BJ (cell line): ENCODE measurements at places on chromosomes 5 and 9.

GRCh38 chr9:103371152-103371551 is 376.0 kb downstream of the CYLC2 start:
- no peak for DNase-seq

DNA sequence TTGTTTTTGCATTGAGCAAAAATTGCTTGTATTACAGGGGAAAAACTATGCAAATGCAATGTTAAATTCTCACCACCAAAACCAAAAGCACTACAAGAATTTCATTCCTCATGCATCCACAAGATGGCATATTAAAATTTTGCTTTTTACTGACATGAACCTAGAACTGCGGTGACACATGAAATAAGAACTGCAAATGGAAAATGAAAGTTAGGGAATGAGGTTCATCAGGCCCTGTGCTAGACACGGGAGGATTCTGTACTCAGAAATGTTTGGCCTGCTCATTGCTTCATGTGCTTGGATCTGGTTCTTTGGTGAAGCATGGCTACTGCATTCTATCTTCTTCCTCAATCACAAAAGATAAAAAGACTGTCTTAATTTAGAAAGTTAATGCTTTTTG is 9.1 kb upstream of the RFK start:
- DNase-seq, result peak; percentile 47

- no peak for DNase-seq
Measured at GRCh38 chr5:96896806-96897205, 20.5 kb downstream of the ERAP2 start.

- no peak for DNase-seq
Measured at GRCh38 chr5:137563301-137563645, 64.1 kb upstream of the SPOCK1 start.

DNA sequence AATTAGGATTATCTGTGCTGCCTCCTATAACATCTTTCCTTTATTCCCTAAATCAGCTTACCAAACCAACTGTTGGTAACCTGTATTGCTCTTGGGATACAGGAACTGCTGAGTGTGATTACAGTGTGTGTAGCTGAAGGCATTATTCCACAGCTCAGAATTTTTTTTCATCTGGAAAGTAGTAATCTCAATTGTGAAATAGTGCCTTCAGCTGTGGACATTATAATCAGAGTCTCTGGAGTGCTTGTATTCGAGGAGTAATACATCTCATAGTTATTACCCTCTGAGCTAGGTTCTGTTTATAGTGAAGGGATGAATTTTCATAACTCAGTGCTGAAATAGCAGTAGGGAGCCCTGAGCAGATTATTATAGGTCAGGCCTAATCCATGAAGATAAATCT is 199.5 kb downstream of the MAST4 start:
- DNase-seq, result no peak

DNA sequence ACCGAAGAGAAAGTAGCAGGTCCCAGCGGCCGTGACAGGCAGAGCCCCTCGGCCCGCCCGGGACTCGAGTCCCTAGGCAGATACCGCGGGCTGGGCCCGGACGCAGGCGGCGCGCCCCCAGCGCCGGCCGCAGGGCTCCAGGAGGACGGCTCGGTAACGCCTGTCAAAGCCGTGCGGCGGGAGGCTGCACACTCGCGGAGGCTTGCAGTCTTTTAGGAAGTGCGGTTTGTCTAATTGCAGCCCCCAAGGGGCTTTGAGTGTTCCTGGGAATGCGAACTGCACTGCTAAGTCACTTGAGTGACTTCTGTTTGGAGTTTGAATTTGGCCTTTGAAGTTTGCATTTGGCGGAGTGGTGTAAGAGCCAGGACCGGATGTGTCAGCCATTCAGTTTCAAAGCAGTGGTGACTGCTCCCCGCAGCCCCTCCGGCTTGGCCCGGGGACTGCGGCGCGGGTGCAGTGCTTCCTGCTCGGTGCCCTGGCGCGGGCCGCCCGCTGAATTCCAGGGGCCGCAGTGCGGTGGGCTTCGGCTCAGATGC is 1.3 kb downstream of the MAP3K1 start:
- no peak for DNase-seq

GRCh38 chr5:29935371-29935770 is 1258.1 kb upstream of the CDH6 start:
- no peak for DNase-seq

DNA sequence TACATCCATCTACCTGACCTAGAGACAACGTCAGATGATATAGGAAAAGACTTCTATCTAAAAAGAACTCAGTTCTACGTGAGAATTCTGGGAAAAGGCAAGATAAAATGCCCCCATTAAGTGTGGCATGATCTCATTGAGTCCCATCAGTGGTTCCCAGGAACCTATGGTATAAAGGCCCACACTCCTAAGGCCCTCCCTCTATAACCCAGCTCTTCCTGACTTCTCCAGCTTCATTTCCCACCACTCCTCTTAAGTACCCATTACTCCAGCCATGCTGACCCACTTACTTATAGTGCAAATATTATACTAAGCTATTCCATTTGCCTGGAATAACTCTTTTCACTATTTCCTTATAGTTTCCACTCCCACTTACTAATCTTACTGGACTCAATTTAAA is 95.4 kb upstream of the NR5A1 start:
- DNase-seq, result no peak

- DNase-seq, result no peak
Measured at GRCh38 chr5:181173027-181173419, 25.6 kb downstream of the OR2V2 start.

- no peak for DNase-seq
Measured at GRCh38 chr9:94907264-94907936, 180.9 kb downstream of the AOPEP start.

- no peak for DNase-seq
Measured at GRCh38 chr9:89387197-89387849, 69.0 kb downstream of the SECISBP2 start.

DNA sequence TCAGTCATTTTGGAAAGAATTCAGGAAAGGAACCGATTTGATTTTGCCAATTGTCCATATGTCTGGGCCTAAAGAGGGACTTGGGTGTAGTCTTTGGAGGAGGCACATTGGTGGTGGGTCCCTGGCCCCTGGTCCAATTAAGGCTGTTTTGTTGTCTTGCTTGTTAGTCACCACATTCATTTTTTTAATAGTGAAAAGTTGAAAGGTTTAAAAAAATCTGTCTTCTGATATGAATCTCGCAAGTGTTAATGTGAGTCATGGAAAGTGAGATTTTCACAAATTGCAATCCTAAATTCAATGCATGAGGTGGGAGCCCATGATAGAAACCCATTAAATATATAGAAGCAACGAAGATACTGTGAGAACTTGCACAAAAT is 165.9 kb upstream of the OTULINL start:
- no peak for DNase-seq

DNA sequence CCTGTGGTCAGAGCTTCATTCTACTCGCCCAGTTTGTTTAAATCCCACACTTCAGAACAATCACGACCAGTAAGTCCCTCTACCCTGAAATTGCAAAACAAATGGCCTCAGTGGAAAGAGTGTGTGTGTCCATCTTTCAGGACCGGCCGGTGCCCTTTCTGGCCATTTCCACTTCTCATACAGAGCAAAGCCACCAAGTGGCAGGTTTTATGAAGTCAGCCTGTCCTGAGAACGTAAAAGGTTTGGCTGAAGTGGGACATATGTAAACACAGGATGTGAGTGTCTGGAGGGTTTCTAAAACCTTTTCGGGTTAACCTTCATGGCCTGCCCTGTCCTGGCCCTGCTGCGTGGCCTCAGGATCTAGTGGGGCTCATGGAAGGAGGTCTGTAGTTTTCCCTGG is 24.7 kb downstream of the NXNL2 start:
- DNase-seq, result no peak

GRCh38 chr9:5186416-5187169 is 1.2 kb upstream of the INSL6 start:
- DNase-seq, result peak; percentile 3

- DNase-seq, result no peak
Measured at GRCh38 chr5:116415182-116415581, 159.4 kb downstream of the SEMA6A start.

- no peak for DNase-seq
Measured at GRCh38 chr9:110040788-110041187, 167.2 kb downstream of the C9orf152 start.

DNA sequence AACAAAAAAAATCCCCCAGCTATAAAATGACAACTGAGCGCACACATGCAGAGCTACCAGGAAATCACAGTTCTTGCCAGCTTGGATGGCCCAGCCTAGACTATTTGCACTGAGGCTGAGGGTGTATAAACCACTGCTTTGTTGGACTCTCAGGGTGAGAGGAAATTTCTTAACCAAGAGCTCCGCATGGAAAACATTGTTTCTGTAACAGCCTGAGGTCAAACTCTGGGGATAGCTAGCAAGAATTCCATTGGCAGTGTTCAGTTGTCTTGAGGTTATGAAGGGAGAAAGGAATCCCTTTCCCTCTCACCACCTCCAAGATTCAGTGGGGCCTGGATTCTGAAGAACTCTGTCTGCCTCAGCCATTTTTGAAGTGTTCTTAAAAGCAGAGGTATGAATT is 360.0 kb downstream of the OSTF1 start:
- DNase-seq, result no peak

GRCh38 chr5:107696498-107696897 is 25.8 kb upstream of the EFNA5 start:
- DNase-seq, result no peak

DNA sequence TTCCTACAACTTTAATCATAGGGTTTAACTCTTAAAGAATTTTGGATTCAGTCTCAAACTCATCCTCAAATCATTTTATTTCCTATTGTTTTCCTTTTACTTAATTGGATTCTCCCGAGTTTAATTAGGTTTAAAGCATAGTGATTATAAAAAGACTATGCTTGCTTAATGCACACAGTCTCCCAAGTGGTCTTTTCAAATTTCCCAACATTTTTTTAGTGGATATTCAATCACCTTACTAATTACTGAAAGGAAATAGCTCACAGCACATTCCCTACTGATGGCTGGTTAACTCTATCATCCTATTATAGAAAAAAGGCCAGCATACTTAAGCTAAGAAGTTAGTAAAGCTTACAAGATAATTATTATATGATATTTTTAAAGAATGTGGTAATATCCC is 170.6 kb downstream of the PRDM9 start:
- no peak for DNase-seq

- no peak for DNase-seq
Measured at GRCh38 chr9:109319626-109320241, 1.1 kb downstream of the EPB41L4B start.

DNA sequence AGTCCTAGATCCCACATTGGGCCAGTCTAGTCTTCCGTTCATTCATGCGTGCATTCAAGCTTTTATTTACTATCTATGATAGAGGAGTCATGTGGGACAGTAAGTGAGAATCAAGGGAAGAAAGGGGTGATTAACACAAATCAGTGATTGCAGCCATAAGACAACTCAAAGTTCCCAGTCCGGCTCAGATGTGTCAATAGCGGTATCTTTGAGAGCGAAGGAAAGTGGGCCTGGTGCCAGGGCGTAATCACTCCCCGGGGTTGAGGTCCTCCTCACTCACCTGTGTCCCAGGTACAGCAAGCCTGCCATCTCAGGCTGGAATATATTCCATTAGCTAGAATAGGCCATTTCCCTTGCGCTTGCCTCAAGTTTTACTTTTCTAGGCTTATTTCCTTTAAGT is 196.3 kb downstream of the ATP10B start:
- no peak for DNase-seq

GRCh38 chr9:18492612-18493011 is 18.7 kb downstream of the ADAMTSL1 start:
- no peak for DNase-seq

DNA sequence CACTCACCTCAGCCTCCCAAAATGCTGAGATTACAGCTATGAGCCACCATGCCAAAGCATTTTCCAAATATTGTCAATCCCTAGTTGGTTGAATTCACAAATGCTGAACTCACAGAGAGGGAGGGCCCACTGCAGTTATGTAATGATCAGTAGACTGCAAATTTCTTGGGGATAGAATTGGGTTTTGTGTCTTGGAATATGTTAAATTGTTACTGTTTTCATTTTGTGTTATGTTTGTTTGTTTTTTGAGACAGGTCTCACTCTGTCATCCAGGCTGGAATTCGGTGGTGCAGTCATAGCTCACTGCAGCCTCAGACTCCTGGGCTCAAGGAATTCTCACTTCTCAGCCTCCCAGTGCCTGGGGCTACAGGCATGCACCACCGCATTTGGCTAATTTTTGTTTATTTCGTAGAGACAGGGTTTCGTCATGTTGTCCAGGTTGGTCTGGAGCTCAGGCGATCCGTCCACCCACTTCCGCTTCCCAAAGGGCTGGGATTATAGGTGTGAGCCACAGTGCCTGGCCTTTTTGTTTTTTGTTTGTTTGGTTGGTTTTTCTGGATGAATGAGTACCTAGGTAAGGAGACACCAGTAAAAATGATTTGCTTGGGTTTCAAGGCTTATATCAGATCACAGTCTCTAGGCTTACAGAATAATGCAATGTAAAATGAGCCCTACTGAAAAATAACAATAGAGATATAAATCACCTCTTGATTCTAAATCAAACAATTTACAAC is 31.5 kb upstream of the LMNB1 start:
- no peak for DNase-seq

DNA sequence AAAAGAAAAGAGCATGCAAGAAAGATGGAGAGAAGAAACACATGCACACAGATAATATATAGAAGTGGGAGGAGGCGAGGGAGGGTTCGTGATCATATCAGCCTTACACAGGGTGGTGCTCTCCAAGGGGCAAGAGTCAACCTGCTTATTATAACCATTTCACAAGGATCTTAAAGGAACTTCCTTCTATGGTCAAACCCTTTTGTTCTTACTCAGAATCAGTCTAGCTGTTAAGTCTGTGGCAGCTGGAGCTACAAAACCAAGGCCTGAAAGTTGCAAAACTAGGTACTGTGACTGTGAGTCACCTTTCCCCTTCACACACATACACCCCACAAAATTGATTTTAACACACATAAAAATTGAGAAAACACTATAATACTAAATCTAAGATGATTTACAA is 18.5 kb upstream of the ERMP1 start:
- DNase-seq, result no peak

DNA sequence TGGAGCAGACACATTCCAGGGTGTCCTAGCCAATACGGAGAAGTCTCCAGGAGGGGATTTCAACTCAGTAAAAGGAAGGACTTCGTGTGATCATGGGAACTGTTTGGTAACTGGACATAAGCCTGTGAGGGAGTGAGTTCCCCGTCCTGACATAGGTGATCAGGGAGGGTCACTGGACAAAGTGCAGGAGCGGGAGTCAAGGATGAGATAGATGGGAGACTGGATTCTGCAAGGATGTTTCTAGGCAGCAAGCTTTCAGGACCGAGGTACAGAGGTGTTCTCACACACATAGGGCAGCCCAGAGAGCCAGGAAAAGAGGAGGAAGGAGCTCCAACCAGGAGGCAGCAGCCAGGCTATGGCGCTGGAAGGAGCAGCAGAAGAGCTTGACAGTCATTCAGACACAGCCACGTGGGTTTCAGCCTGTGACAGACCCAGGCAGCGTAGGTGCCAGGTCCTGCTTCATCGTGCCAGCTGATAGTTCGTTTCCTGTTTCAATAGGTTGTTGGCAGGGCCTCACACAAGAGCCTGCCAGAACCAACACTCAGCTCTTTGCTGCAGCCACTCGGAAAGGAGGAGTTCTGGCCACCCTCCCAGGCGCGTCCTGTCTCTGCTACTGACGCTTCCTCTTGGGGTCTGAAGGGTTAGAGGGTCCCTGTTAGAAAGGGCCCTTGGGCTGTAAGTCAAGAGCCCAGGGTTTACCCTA is 84.1 kb downstream of the AMBP start:
- DNase-seq, result no peak
